ENCODE measurements at places on chromosomes 4 and X.

GRCh38 chr4:74570095-74570494 lies 125.2 kb downstream of the AREG start:
- DNase-seq: no peak

- DNase-seq: peak; percentile 61
Measured at GRCh38 chr4:74671080-74671698, 123.1 kb downstream of the BTC start.

GRCh38 chr4:155772459-155773195 lies 13.8 kb downstream of the GUCY1B1 start:
- no peak for DNase-seq

DNA sequence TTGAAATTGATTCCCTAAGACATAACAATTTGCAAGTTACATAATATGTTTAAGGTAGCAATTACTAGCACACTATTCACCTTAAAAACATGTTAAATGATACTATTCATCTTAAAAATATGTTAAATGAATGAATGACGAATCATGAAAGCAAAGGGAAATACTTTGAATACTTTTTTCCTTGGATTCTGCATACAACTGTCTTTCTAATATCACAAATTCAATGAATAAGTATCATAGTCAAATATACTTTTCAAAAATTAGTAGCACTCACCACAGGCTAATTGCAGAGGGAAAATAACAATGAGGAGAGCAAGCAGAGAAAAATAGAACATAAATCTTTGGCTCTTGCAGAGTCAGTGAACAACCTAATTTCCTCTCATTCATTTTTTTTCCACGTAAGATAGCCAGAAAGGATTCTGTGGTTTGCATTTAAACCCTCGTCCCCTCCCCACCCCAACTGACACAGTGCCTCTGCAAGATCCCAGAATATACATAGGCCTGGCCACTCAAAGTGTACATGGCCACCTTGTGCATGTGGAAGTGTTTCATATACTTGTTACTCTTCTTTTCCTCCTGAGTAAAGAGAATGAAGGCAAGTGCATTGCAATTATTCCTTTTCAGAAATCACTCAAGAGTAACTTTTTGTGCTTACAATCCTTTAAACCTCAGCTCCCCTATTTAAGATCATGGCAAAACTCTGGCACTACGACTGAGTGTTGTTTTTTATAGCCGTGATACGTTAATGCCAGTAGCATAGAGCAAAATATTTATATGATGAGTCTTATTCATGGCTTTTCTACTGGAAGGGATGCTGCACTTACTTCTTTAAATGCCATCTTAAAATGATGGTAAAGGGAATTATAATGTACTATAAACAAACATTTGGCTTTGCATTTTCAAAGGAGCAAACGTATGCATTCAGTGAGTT lies 236.4 kb downstream of the PDGFC start:
- DNase-seq: no peak

DNA sequence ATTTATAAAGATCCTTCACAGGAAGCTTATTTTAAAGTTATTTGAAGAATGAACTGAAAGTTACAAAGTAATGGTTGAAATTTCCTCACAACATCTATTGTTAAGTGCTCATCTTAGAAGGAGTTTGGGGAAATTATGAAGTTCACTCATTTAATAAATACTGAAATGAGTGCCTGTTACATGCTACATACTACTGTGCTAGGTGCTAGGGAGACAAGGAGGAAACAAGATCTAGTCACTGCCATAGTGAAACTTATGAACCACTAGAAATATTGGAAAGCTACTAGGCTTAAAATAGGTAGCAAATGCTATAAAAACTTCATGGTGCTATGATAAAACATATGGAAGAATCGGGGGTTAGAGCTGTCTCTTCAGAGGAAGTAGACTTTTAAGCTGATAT lies 97.1 kb downstream of the JADE1 start:
- no peak for DNase-seq

DNA sequence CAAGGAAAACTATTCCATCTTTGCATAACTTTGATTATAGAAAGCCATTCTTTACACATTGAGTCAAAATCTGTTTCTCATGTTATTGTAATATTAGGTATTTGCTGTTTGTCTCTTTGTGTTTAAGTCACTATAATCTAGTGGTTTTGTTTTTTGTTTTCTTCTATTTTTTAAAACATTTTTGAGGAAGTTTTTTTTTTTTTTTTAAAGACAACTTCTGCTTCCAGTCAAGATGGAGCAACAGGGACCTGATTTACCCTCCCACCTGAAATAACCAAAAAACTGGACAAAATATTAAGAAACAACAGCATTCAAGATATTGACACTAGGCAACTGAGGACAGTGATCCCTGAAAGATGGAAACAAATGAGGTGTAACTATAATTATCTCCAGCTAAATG lies 18.4 kb upstream of the NSUN7 start:
- DNase-seq: no peak

Measured in D341Med (cell line).